Right cardiac atrium (tissue), 5 donors: ENCODE measurements at places on chromosomes 6 and 20. TPM values are rescaled to one million over a fixed set of nuclear protein-coding genes. Genes with fewer than 3 reads are reported as not detected.

DNA sequence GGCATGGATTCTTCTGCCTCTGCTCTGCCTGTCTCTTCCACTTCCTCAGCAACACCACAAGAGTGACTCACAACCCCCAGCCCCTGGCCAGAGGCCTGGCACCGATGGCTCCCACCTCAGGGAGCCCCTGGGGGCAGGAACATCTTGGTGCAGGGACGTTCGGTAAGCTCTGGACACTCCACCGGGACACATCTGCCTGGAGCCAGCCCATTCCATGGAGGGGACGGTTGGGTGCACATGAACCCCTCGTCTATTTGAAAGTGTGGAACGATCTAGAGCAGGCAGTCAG, 246.5 kb downstream of the ERMARD start:
- no peak for DNase-seq

The DZANK1 gene
- 0.99 TPM for total RNA-seq

DNA sequence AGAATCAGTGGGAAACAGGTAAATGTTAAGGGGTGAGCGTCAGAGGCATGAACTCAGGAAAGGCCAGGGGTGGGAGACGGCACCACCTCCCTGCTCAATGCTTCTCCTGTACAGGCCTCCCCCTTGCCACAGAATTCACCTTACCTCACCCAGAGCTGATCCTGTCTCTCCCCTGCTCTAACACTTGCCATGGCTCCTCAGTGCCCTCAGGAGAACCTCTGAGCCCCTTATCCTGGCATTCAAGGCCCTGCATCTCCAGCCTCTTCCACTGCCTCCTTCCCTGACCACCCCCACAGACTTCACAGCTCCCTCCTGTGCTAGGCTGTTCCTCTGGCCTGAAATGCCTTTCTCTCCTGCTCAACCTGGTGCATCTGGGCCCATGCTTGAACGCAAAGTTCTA, 33.9 kb downstream of the BPIFB1 start:
- no peak for DNase-seq

- DNase-seq: no peak
Measured at GRCh38 chr6:56347526-56347925, 100.1 kb upstream of the COL21A1 start.

The ECT2L gene
- 2.8 TPM for total RNA-seq
